ENCODE measurements at places on chromosomes 4 and X. TPM values are rescaled to one million over a fixed set of nuclear protein-coding genes. Genes with fewer than 3 reads are reported as not detected.

Gene PNMA3
- polyA plus RNA-seq, result not detected

Gene CD99
- polyA plus RNA-seq, result 207 TPM

Gene SPANXA2
- polyA plus RNA-seq, result not detected

Gene TTC29
- not detected for polyA plus RNA-seq

Gene USP17L11
- polyA plus RNA-seq, result not detected

GRCh38 chr4:98505992-98506391, 152.4 kb downstream of the TSPAN5 start:
- H3K36me3 ChIP-seq, result no peaks in the 10 kb centered on the region
- no peak overlapping the region for H3K27ac ChIP-seq
- DNase-seq, result no peak
- H3K4me1 ChIP-seq, result no peaks in the 10 kb centered on the region
- no peaks in the 10 kb centered on the region for H3K27me3 ChIP-seq

GRCh38 chrX:154384284-154384892, 5.3 kb downstream of the EMD start:
- peak overlapping the region; percentile 97 for H3K27ac ChIP-seq
- no peak overlapping the region for H3K4me3 ChIP-seq
- H3K27me3 ChIP-seq, result no peaks in the 10 kb centered on the region
- no peak for DNase-seq

DNA sequence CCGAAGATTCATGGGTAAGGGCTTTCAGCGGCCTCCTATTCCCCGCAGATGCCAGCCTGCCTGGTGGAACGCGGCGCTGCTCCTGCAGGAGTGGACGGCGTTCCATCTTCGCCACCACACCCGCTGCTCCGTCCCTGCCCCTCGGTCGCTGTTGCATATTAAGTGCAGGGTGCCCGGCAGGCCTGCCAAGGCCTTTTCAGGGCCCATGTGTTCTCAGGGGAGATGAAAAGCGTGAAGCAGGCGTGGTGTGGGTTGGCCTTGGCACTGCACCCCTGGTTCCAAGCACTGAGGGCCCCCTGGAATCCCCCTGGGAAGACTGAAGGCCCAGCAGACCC, 52.0 kb downstream of the SORCS2 start:
- DNase-seq, result no peak
- no peak overlapping the region for H3K4me3 ChIP-seq
- peaks cover 5% of the 10 kb centered on the region for H3K27me3 ChIP-seq
- peaks cover 7% of the 10 kb centered on the region for H3K4me1 ChIP-seq
- no peak overlapping the region for H3K27ac ChIP-seq

- no peaks in the 10 kb centered on the region for H3K36me3 ChIP-seq
- H3K4me1 ChIP-seq, result no peaks in the 10 kb centered on the region
- no peaks in the 10 kb centered on the region for H3K27me3 ChIP-seq
- DNase-seq, result no peak
- H3K4me3 ChIP-seq, result no peak overlapping the region
Observed at GRCh38 chrX:87434618-87435017, 83.0 kb upstream of the KLHL4 start.

DNA sequence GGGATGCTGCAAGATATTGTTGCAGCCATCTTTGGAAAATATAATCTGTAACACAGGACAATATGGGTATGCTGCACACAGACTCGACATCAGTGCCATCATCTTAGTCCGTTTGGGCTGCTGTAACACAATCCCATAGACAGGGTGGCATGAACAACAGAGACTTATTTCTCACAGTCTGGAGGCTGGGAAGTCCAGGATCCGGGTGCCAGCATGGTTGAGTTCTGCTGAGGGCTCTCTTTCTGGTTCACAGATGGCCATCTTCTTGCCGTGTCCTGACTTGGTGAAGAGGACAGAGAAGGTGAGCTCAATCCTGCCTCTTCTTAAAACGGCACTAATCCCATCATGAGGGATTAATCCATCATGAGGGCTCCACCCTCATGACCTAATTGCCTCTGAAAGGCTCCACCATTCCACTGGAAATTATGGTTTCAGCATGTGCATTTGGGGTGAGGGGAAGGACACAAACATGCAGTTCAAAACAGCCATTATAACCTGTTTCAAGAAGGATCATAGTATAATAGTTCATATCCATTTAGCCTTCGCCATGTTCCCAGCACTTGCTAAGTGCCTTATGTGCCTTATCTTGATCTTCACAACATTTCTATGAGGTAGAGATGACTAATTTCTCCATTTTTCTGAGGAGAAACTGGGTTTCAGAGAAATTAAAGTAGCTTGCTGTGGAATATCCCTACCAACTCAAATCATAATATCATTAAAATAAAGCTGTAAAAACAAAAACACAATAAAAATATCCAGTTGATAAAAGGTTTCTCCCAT, 27.9 kb upstream of the SPP1 start:
- H3K4me1 ChIP-seq, result no peaks in the 10 kb centered on the region
- no peaks in the 10 kb centered on the region for H3K27me3 ChIP-seq
- H3K36me3 ChIP-seq, result no peaks in the 10 kb centered on the region
- no peak for DNase-seq
